ENCODE measurements at places on chromosomes 3 and 15.

- DNase-seq, result no peak
Observed at GRCh38 chr15:83854321-83854720, 200.4 kb downstream of the ADAMTSL3 start.

DNA sequence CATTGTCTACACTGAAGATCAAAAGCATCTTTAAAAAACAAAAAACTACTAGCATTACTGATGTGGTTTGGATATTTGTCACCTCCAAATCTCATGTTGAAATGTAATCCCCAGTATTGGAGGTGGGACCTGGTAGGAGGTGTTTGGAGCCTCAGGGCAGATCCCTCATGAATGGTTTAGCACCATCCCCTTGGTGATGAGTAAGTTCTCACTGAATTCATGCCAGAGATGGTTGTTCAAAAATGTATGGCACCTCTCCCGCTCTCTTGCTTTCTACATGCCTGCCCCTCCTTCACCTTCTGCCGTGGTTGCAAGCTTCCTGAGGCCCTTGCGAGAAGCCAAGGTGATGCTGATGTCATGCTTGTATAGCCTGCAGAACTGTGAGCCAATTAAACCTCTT, 136.6 kb upstream of the FHIT start:
- no peak for DNase-seq

- DNase-seq, result no peak
Observed at GRCh38 chr15:101446518-101447167, 42.9 kb downstream of the PCSK6 start.

GRCh38 chr15:89187986-89188514, 33.3 kb downstream of the RLBP1 start:
- no peak for DNase-seq

DNA sequence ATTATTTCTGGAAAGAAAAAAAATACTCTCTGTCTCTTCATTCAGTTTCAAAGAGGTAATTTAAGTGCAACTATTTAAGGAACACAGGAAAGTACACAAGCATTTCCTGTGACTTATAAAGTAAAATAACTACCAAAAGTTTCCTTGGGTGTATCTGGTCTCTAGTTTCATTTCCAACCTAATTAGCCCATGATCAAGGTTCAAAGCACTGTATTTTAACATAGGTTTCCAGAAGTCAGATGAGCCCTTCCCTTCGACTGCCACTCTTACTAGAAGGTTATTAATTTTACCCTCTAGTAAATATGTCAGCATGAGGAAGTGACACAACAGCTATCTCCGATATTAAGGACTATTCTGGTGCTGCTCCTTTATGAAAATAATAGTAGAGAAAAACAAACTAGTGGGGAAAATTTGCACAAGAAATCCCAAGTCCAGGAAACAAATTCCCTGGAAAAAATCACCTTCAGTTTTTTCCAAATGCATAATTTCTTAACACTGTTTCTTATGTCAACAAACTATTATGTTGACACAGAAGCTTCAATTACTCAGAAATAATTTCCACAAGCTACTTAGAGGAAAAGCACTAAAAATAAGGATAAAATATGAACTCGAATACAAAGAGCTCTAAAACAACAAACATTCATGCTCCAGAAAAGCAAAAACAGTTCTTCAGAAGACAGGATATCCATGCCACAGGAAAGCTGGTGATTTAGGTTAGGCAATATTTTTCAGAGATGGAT, 35.3 kb downstream of the CCPG1 start:
- no peak for DNase-seq

DNA sequence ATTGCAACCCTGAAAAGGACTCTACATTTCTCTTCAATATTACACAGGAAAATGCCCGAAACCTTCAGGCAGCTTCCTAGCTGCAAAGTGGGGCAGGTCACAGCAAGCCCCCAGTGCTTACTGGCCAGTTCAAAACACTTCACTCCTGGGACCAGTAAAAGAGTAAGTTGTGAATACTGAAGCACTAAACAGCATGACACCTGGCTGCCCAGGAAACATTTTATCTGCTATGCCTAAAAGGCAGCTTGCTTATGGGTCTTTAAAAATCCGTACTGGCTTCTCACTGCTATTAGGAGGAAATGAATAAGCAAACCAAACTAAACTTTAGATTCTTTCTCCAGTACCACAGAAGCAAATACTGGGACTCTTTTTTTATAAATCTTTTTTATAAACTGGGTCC, 457.9 kb upstream of the ALCAM start:
- no peak for DNase-seq

DNA sequence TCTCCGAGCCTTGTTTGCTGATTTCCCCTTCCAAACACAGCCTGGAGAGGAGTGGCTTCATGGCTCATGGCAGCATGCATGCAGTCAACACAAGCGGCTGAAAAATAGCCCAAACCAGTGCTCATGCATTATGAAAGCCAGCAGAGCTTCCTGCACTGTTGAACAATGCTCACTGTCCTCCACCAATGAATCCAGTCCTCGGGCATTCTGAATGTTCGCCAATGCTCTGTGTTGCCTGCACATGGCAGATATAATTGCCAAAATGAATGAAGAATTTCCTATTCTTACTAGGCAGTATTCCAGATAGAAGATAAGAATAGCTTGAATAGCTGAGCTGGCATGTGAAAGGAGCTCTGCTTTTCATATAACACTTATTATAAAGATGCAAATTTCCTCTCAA, 252.7 kb downstream of the ROBO1 start:
- DNase-seq, result no peak

GRCh38 chr3:188453431-188454384, 299.8 kb downstream of the LPP start:
- no peak for DNase-seq

GRCh38 chr3:102180280-102180931, 254.4 kb upstream of the ZPLD1 start:
- DNase-seq, result no peak

DNA sequence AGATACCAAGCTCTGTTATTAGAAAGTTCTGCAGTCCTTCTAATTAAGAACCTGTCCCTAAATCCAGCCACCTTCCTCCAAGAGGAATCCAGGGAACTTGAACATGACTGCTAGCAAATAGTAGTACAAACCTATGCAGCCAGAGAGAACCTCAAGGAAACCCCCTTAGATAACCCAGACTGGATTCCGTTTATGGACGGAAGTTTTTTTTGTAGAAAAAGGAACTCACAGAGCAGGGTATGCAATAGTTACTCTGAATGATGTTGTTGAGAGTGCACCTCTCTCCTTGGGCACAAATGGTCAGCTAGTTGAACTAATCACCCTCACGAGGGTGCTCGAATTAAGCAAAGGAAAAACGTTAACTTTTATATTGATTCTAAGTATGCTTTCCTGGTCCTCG, 40.8 kb downstream of the TM4SF18 start:
- no peak for DNase-seq

GRCh38 chr15:100042558-100042957, 299.2 kb downstream of the ADAMTS17 start:
- no peak for DNase-seq

GRCh38 chr3:63975723-63976122, 47.6 kb downstream of the PSMD6 start:
- DNase-seq, result no peak

- DNase-seq, result peak; percentile 74
Observed at GRCh38 chr3:172138792-172139507, 99.6 kb downstream of the FNDC3B start.

- no peak for DNase-seq
Observed at GRCh38 chr3:73101881-73102280, 40.4 kb downstream of the EBLN2 start.

DNA sequence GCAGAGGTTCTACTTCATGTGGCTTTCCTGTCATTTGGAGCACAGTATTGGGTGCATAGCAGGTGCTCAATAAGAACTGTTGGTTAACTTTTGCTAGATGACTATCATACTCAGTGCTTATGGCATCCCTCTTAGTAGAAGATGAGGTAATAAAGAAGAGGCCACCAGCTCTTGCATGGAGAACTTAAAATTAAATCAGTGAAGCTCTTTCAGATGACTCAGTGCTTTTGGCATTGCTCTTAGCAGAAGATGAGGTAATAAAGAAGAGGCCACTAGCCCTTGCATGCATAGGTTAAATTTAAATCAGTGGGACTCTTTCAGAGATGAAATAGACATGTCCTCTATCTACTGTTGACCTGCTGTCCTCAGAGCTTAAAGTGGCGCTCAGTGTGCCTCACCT, 109.4 kb upstream of the FGF7 start:
- no peak for DNase-seq

GRCh38 chr15:66763186-66764071, 61.4 kb downstream of the SMAD6 start:
- no peak for DNase-seq

DNA sequence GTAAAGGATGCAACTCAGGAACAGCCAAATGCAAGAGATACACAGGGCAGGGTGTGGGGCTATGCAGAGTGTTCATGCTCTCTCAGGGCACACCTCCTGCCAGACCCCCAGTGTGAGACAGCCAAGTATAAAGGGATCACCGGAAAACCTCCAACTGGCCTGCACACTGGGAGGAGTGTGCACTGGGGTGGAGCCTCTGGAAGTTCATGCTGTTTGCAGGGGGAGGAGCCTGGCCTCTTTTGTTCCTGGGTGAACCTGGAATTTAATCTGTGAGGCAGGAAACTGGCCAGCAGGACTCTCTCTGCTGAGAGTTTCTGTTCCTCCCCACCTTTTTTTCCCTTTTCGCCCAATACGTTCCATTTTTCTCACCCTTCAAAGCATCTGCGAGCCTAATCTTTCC, 204.1 kb downstream of the WNT5A start:
- DNase-seq, result no peak

DNA sequence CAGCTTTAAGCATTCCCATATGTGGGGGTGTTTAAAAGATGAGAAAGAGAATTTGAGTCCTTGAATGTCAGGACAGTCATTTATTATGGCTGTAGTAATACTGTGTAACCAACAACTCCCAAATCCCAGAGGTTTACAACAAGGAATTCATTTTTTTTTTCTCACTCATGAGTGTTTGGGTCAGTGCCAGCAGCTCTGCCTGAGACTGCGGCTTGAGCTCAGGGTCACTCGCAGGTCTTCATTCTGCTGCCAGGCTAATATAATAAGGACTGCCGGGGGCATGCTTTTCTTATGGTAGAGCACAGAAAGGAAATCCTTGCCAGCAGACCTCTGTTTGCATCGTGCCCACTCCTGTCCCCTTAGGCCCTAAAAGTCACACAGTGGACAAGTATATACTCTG, 277.9 kb upstream of the LMCD1 start:
- no peak for DNase-seq

DNA sequence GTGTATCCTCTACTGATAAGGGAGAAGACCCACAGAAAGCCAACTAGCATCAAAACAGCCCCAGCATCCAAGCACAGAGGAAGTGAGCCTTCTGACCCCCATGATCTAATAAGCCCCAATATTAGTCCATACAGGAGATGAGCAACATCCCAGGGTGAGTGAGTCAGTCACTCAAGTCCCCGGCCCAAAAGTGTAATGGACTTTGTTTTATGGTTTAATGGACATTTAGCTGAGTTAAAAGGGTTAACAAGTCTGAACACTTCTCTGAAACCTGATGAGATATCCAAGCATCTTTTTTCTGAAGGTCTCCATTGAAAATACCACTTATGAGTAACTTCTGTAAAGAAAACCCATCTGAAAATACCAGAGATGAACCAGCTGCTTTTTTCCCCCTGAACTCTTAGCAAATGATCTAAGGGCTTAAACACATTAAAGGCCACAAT, 115.6 kb downstream of the GREM1 start:
- no peak for DNase-seq

GRCh38 chr15:92801774-92802464, 98.2 kb upstream of the CHD2 start:
- DNase-seq, result no peak

- no peak for DNase-seq
Observed at GRCh38 chr3:71370467-71370866, 213.1 kb downstream of the FOXP1 start.

DNA sequence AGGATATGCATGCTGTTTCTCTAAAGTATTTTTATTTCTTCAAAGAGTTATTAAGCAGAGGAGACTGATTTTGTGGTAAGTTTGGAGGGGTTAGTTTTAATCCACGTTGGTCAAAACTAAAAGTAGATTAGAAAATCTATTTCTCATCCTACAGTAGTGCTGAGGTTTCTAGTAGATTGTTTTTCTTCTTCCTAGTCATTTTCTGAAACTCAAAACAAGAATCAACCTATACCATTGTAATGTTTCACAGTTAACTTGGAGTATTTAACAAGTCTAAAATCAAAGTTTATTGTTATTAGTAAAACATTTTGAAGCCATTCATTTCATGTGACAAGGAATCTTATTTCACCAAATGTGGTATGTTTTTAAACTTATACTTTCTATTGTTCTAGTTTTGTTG, 57.9 kb downstream of the RBM6 start:
- DNase-seq, result no peak

GRCh38 chr3:42691816-42692666, 6.7 kb downstream of the KLHL40 start:
- DNase-seq, result no peak

GRCh38 chr15:52098323-52098722, 14.3 kb downstream of the BCL2L10 start:
- no peak for DNase-seq

DNA sequence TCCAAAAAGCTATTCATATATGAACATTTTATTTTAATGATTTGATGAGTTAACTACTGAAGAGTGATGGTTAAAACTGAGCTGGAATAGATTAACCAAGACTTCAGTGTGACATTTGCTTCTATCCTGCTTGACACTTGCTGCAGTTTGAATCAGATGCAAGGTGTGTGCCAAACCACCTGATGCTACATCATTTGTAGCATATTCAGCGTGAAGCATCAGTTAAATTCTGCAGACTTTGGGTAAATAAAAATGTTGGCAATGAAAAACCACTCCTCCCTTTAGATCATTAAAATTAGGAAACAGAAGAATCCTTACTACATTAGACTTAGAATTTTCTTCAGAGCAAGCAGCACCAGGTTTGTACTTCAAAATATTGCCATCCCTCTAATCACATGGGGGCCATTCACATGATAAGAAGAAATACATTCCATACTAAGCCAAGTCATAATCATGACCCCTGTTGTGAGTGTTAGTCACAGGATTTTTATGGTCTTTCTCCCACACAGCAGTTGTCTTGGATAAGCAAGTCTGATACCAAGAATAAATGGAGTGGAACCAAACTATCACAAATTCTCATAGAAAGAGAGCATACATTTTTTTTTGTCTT, 160.7 kb upstream of the TNIK start:
- no peak for DNase-seq

DNA sequence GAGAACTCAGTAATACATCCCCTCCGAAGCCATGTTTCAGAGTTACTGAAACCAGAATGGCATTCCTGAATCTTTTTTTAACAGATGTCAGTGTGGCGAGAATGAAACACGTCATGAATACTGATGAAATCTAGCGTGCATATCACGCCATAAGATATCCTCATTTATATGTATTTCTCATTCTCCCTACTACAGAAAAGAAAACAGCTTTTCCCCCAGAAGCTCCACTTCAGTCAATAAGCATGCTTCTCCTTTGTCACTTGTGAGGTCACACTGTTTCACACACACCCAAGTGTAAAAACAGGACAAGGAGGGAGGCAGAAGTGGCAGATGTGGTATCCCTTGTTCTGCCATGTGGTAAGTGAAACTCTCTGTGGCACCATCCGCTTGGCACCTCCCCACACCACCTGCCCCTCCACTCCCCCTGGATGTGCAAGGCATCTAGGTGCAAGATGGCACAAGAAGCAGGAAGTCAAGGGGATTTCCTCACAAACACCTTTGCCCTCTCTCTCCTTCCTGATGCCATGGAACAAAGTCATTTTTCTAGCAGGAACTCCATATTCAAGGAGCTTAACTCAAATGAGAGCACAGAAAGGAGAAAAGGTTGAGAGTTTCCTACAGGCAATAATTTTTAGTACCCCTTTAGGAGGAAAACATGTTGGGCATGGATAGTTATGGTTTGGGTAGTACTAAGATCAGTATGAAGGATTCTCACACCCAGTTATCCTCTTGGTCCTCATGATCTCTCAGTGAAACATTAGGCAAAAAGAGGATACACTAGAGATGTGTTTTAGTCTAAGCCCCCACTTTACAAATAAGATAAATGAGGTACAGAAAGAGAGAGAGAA, 47.5 kb upstream of the FRMD4B start:
- DNase-seq, result no peak

Measured in activated CD4-positive, alpha-beta T cell treated with anti-CD3 and anti-CD28 coated beads, Interleukin-2, amount 10 ng/mL, durations not matched to agents 24 days and 14 days (primary cell).